ENCODE measurements at places on chromosomes 3 and 15.

DNA sequence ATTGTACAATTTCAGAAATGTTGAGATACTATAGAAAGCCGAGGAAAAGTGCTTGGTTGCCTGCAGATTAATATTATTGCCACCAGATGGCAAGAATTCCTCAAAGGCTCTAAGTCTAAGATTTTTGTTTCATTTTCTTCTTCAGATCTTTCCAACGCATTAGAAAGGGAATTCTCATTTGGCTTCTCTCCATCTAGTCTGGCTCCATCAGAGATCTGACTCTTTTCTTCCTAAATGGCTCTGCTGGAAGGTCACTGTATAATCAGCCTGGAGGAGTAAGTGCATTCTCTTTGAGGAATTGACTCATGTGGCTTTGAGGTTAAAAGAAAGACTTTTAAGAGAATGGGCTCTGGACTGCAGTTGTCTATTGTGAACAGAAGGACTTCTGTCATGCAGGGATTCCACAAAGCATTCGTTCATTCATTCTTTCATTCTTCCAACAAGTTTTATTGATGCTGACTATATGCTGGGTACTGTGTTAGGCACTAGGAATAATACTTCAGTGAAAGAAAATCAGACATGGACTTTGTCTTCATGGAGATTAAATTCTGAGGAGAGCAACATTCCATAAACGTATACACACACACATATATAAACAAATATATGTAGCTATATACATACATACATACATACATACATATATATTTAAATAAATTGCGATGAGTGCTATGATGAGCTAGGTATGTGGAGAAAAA is 55.3 kb downstream of the SLC28A2 start:
- DNase-seq: no peak

GRCh38 chr3:71225002-71225684 is 358.4 kb downstream of the FOXP1 start:
- DNase-seq: no peak

DNA sequence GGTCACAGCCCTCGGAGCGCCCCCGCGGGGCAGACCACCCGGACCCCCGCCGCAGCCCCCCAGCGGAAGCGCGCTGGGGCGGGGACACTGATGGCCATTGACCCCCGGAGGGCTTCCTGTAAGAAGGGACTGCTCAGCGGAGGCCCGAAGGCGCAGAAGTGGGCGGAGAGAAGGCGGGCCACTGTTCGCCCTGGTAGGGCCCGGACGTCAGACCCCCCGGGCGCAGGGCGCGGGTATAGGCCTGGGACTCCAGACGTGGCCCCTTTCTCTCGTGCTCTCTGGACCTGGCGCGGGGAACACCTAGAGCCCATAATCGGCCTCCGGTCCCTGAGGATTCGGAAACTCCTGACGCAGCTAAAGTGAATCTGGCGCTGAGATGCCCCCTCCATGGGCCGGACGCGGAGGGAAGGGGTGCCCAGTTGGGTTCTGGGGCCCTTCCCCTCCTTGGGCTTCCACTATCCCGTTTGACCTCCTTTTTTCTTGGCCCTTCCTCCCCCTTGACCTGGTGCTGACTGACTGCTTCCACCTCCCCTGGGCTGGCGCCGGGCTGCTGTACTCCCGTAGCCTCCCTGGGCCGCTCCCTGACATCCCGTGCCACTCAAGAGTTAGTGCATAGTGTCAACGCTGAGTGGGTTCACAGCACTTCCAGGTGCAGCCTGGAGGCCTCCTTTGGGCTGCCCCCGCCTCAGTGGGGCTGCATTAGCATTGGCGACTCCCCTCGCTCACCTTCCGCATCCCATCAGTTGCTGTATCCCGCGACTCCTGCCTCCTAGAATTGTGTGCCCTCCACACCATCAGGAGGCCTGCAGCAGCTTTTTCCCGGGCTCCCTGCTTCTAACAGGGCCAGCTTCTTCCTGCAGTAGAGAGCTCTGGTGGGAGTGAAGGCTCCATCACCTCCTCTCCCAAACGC is 694 bp downstream of the ABTB1 start:
- peak; percentile 86 for DNase-seq

GRCh38 chr3:13461169-13462124 is 18.7 kb upstream of the HDAC11 start:
- DNase-seq: no peak

DNA sequence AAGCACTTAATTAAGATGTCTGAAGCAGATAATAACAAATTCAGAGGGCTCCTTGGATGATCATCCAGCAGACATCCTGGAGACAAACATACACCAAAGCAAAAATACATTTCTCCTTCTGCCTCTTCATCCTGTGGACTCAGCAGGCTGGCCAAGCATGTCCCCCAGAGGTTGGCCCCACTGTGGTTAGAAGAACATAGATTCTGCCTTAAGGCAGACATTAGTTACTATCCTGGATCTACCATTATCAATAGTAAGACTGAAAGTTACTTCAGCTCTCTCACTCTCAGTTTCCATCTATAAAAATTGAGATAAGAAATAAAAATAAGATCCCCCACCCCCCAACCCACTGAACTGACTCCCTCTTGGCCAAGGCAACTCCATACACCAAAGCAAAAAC is 28.6 kb upstream of the TGFBR2 start:
- DNase-seq: no peak

- DNase-seq: no peak
Measured at GRCh38 chr3:155744010-155744625, 753 bp downstream of the PLCH1 start.

GRCh38 chr15:33737687-33738601 is 230.4 kb upstream of the CHRM5 start:
- DNase-seq: no peak

DNA sequence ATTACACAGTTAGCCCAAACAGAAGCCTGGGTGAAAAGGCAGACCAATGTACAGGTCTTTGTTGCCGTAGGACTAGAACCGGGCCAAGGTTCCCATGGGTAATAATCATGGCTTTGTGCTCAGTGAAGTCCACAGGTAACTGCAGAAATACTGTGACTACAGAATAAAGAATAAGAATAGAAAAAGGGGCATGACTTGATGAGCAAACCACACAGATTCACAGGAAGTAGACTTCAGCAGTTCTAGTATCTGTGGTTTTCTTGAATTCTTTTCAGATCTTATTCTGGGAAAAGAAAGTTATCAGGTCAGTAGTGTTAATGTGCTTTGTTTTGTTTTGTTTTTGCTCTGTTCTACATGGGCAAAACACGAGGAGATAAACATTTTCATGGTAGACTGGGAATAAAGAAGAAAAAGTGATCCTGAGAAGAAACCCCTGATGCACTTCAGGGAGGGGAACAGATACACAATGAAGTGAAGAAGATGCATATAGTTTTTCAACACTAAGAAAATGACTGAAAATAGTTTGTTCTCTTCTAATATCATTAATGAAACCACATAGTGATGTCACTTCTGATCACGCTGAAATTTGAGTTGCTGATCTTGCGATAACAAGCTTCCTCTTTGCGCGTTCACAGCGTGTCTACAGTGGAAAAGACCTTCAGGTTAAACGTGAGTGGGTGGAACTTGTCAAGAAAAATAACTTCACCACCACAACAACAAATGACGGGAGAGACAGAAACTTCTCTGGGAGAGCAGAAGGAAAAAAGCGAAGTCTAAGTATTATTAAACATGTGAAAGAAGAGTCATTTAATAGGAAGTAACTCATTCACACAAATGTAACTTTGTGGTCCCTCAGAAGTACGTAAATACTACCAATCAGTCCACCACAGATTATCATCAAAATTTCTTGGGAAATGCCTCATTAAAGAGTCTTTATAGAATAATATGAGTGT is 315.8 kb upstream of the SATB1 start:
- no peak for DNase-seq

DNA sequence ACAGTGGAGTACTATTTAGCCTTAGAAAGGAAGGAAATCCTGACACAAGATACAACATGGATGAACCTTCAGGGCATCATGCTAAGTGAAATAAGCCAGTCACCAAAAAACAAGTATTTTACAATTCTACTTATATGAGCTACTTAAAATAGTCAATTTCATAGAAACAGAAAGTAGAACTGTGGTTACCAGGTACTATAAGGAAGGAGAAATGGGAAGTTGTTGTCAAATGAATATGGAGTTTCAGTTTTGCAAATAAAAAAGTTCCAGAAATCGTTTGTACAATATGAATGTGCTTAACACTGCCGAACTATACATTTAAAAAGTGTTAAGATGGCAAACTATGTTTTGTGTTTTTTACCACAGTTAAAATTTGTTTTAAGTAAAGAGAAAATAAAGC is 26.8 kb downstream of the TRANK1 start:
- DNase-seq: no peak

DNA sequence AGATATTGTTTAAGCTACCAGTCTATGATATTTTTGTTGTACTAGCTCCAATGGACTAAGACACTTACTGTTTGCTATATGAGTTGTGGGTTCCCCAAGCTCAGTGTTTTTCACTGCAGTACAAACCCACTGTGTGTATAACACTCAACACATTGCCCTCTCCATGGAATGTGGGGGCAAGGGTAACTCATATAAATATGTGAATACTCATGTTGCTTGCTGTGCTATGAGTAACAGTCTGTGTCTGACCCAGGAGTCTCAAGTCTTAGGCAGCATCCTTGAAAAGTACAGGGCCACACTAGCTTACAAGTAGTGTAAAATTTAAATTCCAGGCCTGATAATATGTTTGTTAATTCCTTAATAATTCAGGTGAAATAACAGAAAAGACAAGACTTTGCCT is 22.5 kb upstream of the CNTN3 start:
- DNase-seq: no peak

DNA sequence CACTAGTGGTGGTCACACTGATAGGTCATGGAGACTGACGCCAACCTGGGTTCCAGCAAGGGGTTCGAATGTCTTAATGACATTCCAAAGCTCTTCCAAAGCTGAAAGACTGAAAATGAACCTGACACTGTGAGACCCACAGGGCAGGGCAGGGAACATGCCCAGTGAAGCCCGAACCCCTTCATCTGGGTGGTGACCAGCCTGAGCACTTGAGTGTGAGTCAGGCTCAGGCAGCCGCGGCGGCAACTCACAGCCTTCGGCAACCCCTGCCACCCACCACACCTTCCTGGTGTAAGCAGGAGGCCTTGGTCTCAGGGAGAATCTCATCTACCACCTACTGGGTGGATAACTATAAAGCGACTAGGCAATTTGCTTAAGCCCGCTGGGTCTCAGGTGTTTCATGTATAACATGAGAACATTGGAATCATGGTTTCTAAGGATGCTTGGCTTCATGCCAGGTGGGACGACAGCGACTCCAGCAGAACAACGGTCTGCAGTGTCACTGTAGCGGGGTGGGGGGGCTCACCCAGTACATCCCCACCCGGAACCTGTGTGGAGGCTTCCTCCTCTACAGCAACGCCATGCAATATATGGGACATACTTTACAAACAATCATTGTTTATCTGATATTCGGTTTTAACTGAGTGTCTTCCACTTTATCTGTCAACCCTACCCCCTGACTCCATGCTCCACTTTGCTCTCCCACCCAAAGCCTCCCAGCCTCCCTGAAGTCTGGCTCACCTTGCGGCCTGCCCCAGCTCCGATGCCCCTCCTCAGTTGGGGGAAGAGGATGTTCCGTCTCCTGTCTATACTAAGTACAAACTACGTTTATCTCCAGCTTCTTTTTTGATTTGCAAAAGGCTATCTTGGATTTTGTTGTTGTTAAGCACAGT is 125.0 kb upstream of the MEF2A start:
- no peak for DNase-seq

GRCh38 chr15:68650901-68651709 is 72.3 kb downstream of the CORO2B start:
- no peak for DNase-seq

DNA sequence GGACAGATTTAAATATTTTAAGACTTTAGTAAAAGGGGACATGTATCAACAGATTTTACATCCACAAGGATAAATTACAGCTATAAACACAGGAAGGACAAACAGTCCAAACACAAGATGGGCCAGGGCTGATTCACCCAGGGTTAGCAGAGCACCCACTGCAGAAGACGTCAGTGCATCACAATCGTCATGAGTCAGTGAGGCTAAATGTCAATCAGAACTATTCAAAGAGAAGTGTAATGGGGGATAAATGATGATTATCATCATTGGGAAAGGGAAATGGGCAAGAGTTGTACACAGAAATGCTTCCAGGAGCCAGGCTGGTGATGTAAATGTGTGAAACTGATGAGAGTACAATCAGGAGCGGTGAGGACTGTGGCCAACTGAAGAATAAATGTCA is 226.8 kb downstream of the PLCL2 start:
- no peak for DNase-seq

DNA sequence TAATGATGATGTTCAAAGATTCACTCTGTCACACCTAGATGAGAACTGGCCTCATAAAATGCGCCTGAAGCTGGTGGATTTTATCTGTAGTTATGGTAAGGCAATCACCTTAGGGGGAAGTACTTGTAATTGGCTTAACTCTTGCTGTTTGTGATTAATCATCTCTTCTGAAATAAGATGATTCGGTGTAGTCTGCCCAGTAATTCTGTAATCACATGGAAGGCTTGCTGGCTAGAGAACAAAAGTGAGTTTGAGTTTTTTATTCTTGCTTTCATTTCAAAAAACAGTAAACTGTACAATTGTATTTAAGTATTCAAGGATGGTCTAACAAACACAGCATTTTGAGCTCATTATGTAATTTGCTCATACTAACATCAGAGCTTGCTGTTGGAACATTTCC is 72.1 kb downstream of the OTOL1 start:
- no peak for DNase-seq

DNA sequence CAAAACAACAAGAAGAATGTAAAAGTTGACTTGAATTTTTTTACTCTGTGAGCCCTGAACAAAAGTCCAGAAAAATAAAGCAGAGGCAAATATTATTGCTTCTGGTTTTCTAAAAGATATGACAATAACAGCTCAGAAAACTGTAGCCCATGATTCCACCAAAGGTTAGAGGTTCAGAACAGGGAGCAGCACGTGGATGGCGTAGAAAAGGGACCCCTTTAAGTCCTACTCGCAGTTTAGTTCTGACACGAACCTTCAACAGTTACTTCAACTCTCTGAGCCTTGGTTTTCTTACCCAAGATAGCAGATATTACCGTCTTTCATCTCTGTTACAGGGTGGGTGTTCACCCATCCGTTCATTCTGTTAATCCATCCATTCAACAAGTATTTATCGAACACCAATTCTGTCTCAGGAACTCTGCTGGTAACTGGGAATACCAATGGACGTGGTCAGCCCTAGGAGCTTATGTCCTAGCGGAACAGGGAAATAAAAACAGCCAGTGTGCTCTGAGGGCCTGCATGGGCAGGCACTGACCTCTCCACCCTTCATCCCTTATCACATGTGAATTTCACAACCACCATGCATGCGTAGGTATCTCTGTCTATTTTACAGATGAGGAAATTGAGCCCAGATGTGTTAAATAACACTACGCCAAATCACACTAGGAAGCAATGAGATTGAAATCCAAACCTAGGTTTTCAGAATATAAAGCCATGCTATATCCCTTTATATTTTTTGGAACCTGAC is 274.2 kb upstream of the ICE2 start:
- no peak for DNase-seq

DNA sequence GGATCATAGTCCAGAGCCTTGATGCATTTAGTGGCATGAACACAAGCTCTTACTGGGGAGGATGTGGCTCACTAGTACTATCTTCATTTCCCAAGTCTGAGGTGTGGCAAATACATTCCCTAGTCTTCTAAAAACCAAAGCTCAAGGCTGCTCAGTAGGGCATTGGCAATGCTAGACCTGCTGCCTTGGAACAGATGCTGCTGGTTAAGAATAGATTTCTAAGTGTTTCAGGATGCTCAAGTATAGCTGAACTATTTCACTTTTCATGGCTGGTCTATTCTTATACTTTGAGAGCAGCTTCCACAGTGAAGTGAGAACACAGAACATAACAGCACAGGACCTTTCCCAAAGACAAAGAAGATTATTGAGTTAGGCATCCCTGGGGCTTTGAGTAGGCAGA is 178.8 kb downstream of the CHST2 start:
- DNase-seq: no peak
